ENCODE measurements at places on chromosomes 6 and 20. TPM values are rescaled to one million over a fixed set of nuclear protein-coding genes. Genes with fewer than 3 reads are reported as not detected.
A peak's percentile ranks its signal among the peaks of the same experiment; 100 is the strongest.

DNA sequence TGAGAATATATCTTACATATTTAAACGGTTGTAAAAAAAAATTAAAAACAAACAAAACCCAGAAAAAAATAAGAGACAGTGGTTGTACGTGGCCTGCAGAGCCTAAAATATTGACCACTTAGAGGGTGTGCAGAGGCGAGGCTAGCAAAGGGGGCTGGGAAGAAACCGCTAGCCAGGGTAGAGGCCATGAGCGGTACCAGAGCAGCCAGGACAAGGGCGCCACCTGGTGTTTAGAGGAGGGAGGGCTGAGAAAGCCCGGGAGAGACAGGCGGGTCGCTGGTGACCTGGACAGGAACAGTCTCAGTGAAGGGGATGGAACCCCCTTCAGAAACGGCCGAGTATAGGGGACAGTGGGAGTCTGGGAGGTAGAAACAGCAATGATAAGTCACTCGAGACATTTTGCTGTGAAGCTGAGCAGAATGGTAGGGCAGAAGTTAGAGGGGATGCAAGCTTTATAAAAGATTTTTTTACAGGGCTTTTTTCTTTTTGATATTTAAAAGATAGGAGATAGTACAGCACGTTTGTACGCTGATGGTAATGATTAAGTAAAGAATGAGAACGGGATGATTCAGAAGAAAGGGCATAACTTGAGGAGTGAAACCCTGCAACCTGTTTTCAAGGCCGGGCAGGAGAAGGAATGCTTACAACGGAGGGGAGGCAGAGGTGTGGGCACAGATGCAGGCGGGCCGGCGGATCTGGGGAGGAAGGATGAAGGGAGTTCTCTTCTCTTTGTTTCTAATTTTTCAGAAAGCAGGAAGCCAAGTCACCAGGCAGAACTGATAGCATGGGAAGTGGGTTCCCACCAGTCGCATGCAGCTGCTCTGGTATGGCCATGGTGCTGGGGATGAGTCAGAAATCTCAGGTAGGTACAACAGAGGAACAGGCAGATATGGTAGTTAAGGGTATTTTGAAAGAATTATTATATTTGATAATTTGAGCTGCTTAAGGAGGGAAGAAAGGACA, 76.2 kb downstream of the FAM229B start:
- peak; percentile 46 for DNase-seq

The DEFB132 gene
- 3.3 TPM for total RNA-seq

The AVP gene
- 3.1 TPM for total RNA-seq

The STX11 gene
- 1.4 TPM for total RNA-seq
